GM12891 (cell line): ENCODE measurements at places on chromosomes 4 and X.

DNA sequence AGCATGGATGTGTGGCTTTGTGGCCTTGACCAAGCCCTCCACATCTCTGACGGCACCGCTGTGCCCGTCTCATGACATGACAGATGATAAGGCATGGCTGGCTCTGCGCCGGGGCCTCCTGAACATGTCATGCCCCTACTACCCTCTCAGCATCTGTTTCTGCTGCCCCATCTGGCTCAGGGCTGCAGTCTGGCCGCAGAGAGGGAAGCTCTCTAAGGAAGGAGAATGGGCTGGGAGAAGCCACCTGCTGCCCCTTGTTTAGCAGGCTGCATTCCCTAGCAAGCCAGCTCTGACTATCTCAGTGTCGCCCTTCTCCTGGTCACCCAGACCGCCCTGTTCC, 7.2 kb downstream of the ZNF185 start:
- DNase-seq = no peak

GRCh38 chrX:8204169-8204935, 33.3 kb upstream of the VCX2 start:
- DNase-seq = no peak

DNA sequence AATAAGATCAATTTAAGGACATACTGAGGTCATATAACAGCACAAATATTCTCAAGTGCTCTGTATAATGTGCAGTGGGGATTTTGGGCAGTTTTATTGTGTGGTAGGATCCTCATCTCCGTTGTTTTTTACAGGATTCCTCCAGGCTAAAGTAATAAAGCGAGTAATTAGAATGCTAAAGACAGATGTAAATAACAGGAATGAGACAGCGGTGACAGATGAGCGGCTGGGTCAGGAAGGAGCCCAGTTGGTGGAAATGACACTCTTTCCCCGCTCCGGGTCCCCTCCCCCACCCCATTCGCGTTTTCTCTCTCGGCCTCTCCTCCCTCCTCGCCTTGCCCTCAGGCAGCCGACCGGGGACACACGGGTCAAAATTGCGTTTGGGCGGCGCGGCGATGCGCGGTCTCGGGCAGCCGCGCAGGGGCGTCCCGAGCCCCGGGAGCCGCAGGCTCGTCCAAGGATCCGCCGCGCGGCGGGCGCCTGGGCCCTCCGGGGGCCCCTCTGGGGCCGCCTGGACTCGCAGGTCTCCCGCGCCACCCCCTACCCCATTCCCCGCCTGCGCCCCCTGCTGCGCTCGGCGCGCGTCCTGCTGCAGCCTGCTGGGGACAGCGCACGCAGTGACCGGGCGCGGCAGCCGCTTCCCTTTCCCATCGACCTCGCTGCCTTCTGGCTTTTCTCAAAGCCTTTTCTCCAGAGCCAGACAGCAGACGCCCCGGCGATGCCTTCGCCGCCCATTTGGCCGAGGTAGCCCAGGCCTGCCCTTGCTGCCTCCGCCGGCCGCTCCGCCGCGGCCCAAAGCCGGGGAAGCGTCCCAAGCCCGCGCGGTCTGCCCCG, 16.2 kb downstream of the POU4F2 start:
- no peak for DNase-seq

- DNase-seq = no peak
Measured at GRCh38 chr4:85569730-85570299, 94.9 kb downstream of the ARHGAP24 start.

GRCh38 chr4:158996669-158997074, 106.2 kb upstream of the RAPGEF2 start:
- DNase-seq = no peak

GRCh38 chr4:103307453-103308247, 109.5 kb upstream of the CENPE start:
- no peak for DNase-seq

DNA sequence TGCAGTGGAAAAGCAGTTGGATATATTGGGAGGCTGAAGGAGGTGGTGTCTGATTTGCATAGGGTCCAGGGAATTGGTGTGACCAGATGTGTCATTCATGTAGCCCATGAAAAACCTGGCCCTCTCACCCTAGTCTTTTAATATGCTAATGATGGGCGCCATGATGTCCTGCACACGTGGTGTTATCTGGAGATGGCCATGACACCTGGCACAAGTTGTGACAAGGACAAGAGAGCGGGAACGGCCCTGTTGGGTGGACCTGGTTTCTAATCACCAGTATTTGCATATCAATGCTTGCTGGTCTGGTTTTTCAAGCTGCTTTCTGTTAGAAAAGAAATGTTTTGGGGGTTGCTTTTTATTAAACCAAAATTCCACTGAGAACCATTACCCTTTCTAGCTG, 87.4 kb downstream of the ZXDA start:
- no peak for DNase-seq

DNA sequence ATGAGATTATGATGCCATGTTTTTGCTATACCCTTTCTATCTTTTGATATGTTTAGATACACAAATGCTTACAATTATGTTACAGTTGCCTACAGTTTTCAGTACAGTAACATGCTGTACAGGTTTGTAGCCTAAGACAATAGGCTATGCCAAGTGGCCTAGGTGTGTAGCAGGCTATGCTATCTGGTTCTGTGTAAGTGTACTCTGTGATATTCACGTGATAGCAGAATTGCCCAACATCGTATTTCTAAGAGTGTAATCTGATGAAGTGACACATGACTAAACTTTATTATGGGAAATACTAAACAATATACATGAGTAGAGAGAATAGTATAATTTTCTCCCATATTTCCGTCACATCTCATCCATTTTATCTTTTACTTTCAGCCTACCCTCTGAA, 97.0 kb downstream of the CLDN22 start:
- DNase-seq = no peak

DNA sequence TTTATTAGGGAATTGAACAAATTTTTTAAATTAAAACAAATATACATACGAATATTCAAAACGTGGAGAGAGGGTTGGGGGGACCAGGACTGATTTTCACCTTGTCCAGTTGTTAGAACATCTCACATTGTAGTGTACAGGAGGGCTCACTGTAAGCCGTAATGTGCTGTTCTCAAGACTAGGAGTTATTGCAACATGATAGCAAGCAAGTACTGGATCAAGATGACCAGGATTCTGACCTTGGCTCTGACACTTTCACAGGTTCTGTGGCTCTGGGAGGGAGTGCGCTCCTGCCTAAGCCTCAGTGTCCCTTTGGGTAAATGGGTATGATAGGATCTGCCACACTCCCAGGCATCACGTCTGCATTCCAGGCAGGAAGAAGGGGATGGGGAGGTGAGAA, 59.0 kb downstream of the SORCS2 start:
- DNase-seq = no peak

GRCh38 chr4:740656-741282, 35.1 kb downstream of the PCGF3 start:
- DNase-seq = no peak

DNA sequence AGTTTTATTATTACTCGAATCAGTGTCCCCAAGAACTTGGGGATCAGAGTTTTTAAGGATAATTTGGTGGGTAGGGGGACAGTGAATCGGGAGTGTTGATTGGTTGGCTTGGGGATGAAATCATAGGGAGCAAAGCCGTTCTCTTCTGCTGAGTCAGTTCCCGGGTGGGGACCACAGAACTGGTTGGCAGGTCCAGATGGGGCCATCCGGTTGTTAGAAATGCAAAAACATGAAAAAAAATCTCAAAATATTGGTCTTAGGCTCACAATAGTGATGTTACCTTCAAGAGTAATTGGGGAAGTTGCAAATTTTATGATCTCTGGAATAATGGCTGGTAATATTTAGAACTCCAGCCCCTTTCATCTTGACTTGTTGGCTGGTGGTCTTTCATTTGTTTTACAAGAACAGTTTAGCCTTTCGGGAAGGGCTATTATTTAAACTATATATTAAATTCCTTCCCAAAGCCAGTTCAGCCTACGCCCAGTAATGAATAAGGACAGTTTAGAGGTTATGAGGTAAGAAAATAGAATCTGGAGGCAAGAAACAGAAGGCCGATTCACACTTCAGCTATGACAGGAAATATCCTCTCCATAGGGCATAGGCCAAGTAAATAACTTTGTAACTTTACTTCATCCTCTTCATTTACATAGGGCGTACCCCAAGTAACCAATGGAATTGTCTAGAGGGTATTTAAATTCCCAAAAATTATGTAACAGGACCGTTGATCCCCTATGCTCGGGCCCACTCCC, 164.1 kb upstream of the STS start:
- no peak for DNase-seq
